T-helper 2 cell (primary cell): ENCODE measurements at places on chromosomes 4 and X.
A peak's percentile ranks its signal among the peaks of the same experiment; 100 is the strongest.

- DNase-seq = no peak
These were observed 25.6 kb downstream of the IQSEC2 start for GRCh38 chrX:53255738-53256191.

DNA sequence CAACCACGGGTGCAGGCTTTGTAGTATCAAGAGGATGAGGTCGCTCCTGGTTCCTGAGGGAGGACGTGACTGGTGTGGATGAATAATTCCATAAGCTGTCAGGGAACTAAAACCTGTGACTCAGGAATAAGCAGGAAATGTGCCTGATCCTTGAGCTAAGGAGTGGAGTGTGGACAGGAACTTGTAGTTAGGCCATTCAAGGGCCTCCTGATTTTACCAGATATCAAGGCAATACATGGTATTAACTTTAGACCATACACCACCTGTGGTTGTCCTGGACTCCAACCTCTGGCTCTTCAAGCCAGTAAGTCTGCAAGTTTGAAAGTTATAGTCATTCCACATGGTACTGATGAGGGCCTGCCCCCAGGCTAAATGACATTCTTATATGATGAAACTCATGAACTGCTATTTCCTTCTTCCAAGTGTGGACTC is 12.1 kb upstream of the ING2 start:
- DNase-seq = no peak

DNA sequence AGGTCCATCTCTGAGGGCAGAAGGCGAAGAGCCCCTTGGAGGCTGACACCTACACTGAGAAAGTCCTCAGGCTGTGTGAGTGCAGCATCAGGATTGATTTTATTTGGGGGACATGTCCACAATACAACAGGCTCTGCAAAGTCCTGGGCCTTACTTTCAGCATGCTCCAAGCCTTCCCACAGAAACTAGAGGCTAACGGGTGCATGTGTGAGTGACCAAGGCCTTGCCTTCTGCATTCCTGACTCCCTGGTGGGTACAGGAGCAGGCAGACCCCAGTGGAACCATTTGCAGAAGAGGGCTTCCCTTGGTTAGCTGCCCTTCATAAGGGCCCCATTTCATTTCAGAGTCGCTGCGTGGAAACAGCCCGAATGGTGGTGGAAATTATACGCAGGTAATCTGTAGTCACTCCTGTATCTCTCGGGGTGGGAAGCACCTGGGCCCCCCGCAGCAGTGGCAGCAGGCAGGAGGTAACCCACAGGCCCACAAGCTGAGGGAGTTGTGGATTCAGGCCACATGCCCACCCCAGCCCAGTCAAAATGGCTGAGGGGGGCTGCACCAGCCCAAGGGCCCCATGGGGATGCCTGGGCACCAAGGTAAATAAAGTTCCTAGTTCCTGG is 37.7 kb downstream of the NSG1 start:
- no peak for DNase-seq

DNA sequence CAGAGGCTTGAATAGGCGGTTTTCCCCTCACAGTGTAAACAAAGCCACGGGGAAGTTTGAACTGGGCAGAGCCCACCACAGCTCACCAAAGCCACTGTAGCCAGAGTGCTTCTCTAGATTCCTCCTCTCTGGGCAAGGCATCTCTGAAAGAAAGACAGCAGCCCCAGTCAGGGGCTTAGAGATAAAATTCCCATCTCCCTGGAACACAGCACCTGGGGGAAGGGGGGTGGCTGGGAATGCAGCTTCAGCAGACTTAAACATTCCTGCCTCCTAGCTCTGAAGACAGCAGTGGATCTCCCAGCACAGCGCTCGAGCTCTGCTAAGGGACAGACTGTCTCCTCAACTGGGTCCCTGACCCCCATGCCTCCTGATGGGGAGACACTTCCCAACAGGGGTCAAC is 44.0 kb upstream of the USP38 start:
- DNase-seq = no peak

GRCh38 chr4:147862043-147862692 is 130.3 kb downstream of the ARHGAP10 start:
- no peak for DNase-seq

GRCh38 chrX:118353081-118353850 is 7.4 kb downstream of the WDR44 start:
- no peak for DNase-seq

GRCh38 chr4:64174247-64174882 is 234.9 kb downstream of the TECRL start:
- DNase-seq = no peak

DNA sequence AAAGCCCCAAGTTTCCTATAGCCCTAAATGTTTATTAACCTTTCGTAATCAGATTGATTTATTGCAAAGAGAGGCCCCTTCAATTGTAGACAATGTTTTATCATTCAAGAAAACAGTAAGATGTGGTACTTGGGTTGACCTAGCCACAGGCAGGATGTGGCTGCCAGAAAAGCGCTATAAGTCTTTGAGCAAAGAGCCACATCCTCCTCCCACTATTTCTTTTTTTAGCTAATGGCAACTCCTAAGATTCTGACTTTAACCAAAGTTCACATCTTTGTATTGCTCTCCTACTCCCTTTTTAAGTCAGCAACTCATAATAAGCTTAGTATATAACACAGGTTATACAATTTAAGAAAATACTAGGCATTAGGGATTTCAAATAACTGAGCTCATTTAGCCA is 70.7 kb upstream of the PPP3CA start:
- no peak for DNase-seq

- no peak for DNase-seq
These were observed 140.4 kb downstream of the SLC10A7 start for GRCh38 chr4:146381263-146381872.

DNA sequence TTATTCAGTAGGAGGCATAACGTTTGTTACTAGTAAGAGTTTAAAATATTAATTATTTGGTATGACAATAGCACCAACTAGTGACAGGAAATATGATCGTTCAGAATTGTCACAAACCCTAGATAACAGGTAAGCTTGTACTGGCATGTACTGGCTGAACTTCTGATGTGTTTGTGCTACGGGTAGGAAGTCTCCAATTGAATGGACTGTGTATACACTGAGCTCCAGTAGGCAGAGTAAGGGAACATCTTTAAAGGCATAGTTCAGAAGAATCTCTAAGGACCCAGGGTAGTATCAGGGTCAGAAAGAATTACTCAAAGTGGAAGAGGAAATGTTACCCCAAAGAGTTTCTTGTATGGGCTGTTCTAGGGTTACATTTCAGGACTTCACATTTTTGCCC is 230.4 kb downstream of the EDA2R start:
- DNase-seq = no peak

GRCh38 chr4:27059446-27059845 is 198.8 kb downstream of the STIM2 start:
- no peak for DNase-seq

DNA sequence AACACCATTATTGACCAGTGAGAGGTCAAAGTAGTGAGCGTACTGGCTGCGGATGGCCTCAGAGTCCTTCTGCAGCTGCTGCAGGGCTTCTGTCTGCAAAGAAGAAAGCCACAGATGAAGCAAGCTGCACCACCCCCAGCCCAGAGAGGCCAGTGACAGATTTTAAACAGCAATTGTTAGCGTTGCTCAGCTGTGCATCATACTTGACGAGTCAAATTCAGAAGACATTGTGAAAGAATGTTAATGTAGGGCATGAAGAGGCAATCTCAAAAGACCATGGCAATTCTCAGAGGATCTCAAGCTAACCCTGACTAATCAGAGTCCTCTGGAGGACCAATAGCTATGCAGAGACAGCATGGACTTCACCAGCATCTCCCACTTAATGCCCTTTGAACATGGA is 16.6 kb downstream of the DKC1 start:
- DNase-seq = no peak

GRCh38 chr4:121358473-121358872 is 22.3 kb downstream of the QRFPR start:
- DNase-seq = no peak

DNA sequence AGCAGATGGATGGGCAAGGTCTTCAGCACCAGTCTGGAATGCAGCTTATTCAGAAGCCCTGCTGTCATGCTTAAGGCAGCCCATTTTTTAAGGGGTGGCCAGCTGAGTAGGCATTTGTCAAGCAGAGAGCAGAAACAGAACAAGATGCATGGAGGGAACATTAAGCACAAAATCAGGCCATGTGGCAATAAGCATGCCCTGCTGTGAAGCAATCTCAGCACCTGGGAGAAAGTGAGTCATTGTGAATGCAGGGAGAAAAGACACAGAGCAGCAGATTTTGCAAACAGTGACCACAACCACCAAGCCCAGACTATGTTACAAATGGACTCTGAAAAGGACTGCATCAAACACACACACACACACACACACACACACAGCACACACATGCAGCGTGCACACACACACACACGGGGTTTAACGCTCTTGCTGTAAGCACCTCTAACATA is 94.1 kb upstream of the GALNT7 start:
- peak; percentile 1 for DNase-seq

- DNase-seq = no peak
These were observed 122.5 kb downstream of the PTTG2 start for GRCh38 chr4:38082424-38083385.
